ENCODE measurements at places on chromosomes 3 and 15.
A peak's percentile ranks its signal among the peaks of the same experiment; 100 is the strongest.

GRCh38 chr15:81894061-81894460 is 151.8 kb downstream of the MEX3B start:
- no peak for DNase-seq

DNA sequence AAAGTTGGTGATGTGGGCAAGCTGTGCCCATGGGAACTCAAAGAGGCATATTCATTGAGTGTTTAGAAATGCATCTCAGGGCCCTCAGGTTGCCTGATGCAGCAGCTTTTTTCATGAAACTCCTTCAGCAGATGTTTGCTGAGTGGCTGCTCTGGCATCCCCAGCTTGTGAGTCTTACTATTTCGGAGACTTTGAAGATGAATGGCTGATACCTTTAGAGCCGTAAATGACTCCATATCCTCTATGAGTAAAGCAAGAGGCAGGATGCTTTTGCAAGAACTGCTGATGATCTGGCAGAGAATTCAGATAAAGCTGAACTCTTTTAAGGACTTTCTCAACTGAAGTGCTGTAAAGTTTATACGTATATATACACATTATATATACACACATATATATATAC is 384.3 kb downstream of the CACNA2D3 start:
- no peak for DNase-seq

GRCh38 chr15:62994975-62995681 is 47.4 kb upstream of the TPM1 start:
- DNase-seq, result no peak

GRCh38 chr3:155385896-155386625 is 92.6 kb upstream of the STRIT1 start:
- no peak for DNase-seq

DNA sequence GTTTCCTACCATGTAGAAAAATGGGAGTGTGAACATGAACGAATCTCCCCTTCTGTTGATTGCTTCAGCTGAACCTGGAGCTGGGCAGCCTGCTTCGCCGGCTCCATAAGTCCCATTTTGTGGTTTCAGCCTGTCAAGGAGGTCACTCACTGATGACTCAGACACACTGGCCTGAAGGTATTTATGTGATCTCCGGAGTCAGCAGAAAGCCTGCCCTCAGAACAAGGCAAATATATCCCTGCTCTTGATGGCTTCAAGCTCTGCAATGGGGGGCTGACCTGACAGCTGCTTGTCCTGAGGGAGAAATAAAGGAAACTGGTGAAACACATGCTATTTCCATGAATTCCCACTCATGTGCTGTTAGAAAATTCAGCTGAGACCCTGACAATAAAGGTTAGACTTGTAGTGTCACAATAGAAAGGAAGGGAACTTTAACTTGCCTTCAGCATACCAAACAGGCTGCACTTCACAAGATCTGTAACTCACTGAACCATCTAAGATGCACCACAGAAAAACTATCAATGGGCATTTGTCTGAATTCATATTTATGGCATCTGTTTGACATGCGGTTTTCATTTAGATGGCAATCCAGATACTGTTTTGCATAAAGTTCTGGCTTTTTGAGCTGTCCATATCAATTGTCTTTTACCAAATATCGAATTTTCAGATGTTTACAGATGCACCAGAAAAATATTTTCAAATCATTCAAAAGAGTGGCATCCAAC is 282.0 kb upstream of the VEPH1 start:
- no peak for DNase-seq

GRCh38 chr15:70345251-70346019 is 247.7 kb upstream of the TLE3 start:
- DNase-seq, result no peak

DNA sequence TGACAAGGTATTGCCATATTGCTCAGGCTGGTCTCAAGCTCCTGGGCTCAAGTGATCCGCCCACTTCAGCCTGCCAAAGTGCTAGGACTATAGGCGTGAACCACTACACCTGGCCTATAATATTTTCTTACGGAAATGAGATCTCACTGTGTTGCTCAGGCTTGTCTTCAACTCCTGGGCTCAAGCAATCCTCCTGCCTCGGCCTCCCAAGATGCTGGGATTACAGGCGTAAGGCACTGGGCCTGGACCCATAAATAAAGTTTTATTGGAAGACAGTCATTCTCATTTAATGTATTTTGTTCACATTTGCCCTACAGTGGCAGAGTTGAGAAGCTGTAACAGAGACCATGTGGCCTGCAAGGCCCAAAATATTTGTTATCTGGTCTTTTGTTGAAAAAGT is 142.1 kb downstream of the RBPMS2 start:
- no peak for DNase-seq

DNA sequence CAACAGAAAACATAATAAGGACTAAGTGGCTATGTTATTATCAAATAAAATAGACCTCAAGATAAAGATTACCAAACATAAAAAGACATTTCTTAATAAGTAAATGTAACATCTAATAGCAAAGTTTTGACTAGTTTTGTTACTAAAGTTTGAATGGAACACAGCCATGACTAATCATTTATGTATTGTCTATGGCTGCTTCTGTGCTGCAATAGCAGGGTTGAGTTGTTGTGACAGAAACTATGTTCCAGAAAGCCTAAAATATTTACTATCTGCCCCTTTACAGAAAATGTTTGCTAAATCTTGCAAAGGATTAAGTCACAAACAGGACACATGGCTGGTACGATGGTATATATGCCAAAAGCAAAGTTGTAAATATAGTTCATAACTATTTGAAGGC is 37.9 kb upstream of the MYH15 start:
- no peak for DNase-seq

GRCh38 chr15:31585240-31585639 is 258.6 kb downstream of the KLF13 start:
- DNase-seq, result no peak

DNA sequence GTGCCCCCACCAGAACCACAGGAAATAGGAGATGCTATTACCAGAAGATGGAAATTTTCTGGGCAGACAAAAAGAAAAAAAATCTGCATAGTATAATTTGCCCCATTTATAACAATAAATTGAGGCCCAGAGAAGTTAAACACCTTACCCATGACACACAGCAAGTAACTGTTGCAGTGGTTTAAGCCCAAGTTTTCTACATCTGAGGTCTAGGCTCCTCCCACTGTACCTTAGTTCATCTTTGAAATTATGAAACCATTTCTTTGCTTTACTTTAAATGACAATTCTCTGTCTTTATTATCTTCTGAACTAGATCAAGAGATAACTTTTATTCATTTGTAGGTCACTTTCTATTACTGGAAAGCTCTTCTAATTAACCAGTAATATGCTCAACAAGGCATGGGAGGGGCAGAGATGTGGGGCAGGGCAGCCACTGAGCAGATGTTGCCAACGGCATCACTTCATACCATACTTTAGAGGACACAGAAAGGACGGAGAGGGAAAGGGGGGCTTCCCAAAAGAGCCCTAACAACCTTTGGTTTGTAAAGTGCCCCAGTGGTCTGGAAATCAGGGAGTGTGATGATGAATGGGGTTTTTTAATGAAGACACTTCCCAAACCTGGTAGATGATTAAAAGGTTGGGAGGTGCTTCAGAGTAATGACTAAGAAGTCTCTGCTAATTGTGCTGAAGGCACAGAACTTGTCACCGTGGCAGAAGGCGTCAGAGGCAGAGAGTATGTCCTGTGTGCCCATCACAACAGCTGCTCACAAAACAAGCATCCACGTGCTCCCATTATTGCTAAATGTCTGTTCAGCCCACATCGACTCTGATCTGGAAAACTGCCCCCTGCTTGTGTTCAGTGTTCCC is 342.5 kb downstream of the SHQ1 start:
- no peak for DNase-seq

DNA sequence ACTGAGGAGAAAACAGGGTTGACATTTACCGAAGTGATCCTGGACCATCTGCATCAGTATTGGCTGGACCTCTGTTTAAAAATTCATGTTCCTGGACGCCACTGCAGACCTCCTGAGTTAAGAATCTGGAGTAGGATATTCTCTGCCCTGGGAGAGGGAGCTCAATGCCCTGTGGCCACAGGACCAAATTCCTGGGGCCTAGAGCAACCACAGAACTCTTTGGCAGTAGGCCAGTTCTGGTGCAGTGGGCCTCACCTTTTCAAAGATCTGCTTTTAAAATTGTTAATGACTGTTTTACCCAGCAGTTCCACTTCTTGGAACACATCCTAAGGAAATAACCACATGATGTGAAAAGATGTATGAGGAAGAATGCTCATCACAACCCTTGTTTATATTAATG is 133.3 kb upstream of the ADPGK start:
- DNase-seq, result no peak

DNA sequence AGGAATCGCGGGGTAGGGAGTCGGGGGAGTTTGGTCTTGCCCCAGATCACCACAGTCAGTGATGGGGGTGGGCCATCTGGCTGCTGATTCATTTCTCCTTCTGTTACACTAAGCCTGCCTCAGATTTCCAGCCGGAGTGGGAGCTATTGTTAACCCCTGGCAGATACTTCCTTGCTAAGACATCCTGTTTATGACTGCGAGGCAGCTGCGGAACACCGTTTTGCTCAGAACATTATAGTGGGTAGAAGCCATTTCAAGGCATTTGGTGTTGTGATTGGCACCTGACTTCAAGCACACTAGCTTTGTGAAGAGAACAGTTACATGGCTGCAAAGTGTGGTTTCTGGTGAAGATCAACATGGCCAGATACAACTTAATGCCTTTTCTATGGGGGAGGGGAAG is 73.8 kb downstream of the FLNB start:
- DNase-seq, result peak; percentile 16

DNA sequence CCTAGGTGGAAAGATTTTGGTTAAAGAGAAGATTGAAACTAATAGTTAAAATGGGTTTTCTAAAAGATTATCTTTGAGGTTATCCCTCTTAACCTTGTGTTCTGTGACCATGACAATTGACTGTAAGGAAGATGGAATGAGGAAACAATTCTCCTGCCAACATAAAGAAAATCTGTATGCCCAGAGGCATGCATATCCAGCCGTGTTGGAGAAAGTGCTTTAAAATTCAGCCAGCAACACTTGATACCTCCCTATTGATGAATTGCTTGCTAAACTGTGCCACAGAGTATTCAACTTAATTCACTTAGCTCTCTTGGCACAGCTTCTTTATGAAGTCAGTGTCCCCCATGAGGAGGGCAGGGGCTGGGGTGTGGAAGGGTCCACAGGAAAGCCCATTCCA is 203.5 kb downstream of the UBE2E2 start:
- DNase-seq, result no peak

DNA sequence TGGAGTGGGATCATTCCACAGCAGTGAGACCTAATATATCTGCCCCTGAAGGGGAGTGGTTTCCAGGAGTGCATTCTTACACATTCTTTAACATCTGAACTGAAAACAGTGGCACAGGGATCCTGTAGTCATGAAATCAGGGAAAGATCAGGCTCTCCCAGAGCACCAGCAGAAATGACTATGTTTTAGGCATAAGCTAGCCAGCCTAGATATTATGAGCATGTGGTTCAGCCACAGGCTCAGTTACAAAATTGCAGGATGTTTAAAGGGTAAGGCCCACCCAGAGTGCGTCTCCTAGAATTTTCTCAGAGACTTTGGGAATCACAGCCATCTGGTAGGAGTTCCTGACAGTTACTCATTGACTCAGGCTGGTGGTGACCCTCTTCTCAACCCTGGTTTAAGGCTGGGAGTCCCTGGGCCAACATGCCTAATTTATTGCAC is 20.9 kb downstream of the FSTL1 start:
- no peak for DNase-seq

- DNase-seq, result no peak
Measured at GRCh38 chr15:38538328-38539007, 26.1 kb downstream of the RASGRP1 start.

- DNase-seq, result no peak
Measured at GRCh38 chr3:24828011-24828410, 333.4 kb upstream of the THRB start.

- DNase-seq, result no peak
Measured at GRCh38 chr15:38247336-38247735, 5.3 kb upstream of the SPRED1 start.

GRCh38 chr3:108085810-108086350 is 5.0 kb downstream of the CD47 start:
- no peak for DNase-seq

DNA sequence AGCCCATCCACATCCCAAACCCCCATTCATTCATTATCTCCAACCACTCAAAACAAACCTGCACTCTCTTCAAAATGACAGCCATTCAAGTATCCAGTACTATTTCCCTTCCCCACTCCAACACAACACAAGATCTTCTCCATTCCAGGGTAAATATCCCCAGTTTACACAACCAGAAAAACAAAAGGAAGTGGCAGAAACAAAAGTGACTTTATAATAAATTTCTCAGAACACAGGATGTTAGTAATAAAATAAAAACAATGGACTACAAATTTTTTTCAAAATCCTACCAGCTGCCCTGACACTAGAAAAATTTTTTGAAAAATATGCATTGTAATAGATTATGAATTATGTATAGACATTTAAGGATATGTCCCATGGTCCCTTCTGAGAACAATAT is 14.2 kb downstream of the CPA3 start:
- DNase-seq, result no peak

GRCh38 chr3:165434516-165434915 is 238.3 kb upstream of the SLITRK3 start:
- DNase-seq, result no peak

GRCh38 chr15:89144491-89144890 is 56.2 kb downstream of the ABHD2 start:
- no peak for DNase-seq

- no peak for DNase-seq
Measured at GRCh38 chr3:150434234-150434633, 26.1 kb downstream of the TSC22D2 start.

DNA sequence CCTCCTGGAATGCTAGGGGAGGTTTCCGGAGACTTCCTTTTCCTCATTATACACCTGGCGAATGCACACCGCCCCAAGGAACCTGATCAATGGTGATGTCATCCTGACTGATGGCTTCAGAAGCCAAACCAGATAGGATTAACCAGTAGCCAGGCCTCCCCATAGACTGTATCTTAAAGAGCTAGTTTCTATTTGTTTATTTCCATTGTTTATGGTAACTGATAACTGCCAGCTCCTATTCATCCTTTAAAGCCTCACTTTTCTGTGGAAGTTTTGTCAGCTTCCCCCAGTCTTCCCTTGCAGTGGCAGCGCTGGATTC is at the start of gene MKRN2OS:
MKRN2OS (minus strand) TSS at position 27 of the 319 bp plus-strand sequence. CDS start 35 bp downstream, outside the sequence.
- DNase-seq, result no peak

- DNase-seq, result no peak
Measured at GRCh38 chr3:113194823-113195401, 16.4 kb upstream of the BOC start.

GRCh38 chr3:141642215-141642614 is 95.9 kb upstream of the RNF7 start:
- no peak for DNase-seq

- no peak for DNase-seq
Measured at GRCh38 chr15:59294574-59295260, 78.0 kb downstream of the MYO1E start.

DNA sequence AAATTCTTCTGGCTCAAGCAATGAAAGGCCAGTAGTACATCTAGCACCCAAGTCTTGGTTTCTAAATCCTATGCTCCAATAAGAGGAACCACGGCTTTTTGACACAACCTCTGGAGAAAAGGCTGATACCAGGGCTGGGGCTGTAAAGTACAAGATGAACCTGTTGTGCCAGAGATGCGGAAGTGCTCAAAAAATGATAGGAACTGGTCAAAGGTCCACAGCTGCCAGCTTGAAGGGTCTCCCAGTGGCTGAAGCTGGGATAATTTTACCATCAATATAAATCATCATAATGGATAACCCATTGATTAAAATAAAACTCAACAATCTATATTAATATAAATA is 558 bp upstream of the NCEH1 start:
- no peak for DNase-seq

Measured in putamen (tissue), 1 donor.